ENCODE measurements at places on chromosomes 3 and 15.

- no peak for DNase-seq
These were observed 30.8 kb downstream of the CHCHD4 start for GRCh38 chr3:14093831-14094230.

DNA sequence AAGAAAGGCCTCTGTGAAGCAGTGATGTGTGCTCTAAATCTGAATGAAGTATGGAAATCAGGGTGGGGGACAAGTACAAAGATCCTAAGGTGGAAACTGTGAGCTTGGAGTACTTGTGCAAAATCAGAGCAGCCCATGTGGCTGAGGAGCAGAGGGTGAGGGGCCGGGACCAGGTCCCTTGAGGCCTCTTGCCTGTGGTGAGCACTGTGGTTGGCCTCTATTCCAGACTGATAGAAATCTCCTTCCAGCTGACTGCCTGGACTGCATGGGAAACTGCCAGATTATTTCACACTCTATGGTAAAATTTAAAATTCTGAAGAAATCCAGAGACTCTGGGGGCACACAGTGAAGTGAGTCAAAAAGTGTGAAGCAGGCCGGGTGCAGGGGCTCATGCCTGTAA is 81.4 kb downstream of the TM4SF4 start:
- DNase-seq, result no peak

- no peak for DNase-seq
These were observed 680 bp downstream of the SMARCC1 start for GRCh38 chr3:47780741-47781684.

GRCh38 chr15:78088773-78089080 is 3.6 kb upstream of the SH2D7 start:
- no peak for DNase-seq

GRCh38 chr3:196142202-196142956 is 60.5 kb upstream of the TFRC start:
- DNase-seq, result no peak

Data from amniotic stem cell (primary cell).